SK-N-SH treated with all-trans-retinoic acid at 6 μM for 48 hours (cell line): ENCODE measurements at places on chromosomes 16 and 17.

DNA sequence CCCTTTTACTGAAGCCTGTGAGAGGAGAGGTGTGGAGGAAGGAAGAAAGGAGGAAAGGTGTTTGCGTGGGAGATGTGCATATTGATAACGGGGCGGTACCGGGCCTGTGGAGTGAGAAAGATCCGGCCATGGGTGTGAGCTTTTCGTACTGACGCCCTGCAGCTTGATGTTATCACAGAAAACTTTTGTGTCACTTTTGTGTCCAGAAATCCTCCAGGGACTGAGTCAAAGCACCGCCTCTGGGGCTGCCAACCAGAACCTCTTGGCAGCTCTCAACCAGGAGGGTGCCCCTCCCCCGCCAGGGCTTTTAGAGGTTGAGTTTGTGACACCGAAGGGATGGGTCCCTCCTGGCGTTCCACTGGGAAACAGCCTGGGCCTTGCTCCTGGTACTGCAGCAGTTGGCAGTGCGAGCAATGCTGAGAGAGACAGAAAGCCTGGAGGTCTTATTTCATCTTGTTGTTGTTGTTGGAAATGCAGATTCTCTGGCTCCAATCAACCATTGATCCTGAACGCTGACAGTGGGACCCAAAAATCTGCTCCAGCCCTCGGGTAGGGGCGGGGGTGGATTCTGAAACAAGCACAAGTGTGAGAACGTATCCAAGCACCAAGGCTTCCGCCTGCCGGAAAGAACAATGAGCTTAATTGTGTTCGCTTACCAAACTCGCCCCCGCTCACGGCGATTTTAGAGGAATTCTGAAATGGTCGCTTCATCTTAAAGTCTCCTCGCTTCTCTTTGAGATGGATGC, 65.0 kb downstream of the CRISPLD2 start:
- ATAC-seq, result no peak

DNA sequence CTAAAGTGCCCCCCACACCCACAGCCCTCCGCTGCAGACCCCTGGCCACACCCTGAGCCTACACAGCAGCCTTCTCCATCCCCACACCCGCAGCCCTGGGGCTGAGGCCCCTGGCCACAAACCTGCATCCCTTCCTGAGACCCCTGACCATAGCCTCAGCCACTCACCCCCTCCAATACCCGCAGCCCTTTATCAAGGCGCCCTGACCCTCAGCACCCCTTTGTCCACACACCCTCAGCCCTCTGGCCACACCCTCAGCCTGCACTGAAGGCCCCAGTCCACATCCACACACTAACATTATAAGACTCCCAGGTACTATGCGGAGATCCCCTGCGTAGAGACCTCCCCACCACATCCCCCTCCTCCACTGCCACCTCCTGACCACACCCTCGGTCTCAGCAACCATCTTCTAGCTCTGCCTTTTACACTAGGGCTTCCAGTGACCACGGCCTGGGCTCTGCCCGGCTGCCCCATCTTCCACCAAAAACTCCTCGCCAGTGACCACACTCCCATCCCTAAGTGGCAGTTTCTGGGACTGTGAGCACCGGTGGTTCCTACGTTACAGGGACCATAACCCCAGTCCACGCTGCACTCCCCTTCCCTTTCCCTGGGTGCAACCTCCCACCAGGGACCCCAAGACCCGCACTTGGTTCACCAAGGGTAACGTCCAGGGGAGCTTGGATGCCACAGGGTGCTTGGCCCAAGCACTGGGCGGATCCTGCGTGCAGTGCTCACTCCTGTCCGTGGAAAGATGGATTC, 818 bp downstream of the TPPP3 start:
- ATAC-seq, result no peak; the same call in 2 of the 3 replicates

DNA sequence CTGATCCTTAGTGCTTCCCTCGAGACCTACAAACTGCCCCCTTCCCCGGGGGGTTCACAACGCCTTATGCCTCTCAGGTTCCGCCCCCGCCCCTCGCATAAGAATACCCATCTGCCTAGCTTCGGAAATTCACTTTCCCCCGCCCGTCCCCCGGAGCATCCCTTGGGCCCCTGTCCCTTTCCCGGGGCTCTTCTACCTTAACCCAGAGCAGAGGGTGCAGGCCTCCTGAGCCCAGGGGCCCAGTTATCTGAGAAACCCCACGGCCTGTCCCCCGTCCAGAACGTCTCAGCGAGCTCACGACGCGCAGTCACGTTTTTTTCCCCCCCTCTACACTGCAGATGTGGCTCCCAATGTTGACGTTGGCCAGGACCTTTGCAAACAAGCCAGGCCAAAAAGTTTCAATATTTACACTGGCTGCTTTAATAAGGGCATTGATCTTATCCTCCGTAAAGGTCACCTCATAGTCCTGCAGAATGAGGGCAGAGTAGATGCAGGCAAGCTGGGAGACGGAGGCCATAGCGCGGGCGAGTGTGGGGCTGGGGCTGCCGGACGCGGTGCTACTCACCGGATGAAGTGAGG, 1.4 kb upstream of the NBR1 start:
- peak; percentile 43 for ATAC-seq

DNA sequence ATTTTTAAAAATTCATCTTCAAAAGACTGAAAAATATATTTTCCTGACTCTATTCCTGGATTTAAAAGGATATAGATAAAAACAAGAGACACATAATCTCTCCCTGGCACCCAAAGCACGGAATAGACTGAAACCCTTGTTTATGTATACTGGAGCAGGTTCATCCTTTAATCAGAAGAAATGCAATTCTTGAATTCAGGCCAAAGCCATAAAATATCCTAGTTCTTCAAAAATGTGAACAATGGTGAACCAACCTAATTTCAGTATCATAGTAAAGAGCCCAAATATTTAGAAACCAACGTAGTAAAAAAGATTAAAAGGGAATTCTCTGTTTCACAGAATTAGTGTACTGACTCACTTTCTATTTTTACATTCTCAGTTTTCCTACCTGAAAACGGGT, 188.5 kb upstream of the C17orf78 start:
- peak; percentile 44 for ATAC-seq

DNA sequence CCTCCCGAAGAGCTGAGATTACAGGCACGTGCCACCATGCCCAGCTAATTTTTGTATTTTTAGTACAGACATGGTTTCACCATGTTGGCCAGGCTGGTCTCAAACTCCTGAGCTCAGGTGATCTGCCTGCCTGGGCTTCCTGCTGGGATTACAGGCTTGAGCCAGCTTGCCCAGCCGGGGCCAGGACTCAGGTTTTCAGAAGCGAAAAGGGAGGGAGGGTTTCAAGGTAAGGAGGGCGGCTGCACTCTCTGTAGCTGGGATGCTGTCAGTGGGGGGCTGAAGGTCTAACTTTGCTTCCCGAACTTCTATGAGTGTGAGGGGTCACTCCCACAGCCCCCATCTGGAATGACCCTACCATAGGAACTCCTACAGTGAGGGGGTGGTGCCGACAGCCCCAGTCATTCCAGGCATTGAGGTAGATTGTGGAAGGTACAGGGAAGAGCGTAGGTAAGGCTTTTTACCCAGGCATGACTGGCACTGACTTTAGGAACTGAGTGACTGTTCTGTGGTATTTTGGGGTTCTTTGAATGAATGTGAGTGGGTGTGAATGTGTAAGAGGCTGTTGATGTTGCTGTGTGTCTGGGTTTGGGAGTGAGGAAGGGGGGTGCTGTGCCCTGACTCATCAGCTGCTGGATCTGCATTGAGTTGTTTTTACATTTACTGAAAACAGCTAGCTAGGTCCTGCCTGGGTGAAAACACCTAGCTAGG, 3.8 kb upstream of the C1QL1 start:
- no peak for ATAC-seq

DNA sequence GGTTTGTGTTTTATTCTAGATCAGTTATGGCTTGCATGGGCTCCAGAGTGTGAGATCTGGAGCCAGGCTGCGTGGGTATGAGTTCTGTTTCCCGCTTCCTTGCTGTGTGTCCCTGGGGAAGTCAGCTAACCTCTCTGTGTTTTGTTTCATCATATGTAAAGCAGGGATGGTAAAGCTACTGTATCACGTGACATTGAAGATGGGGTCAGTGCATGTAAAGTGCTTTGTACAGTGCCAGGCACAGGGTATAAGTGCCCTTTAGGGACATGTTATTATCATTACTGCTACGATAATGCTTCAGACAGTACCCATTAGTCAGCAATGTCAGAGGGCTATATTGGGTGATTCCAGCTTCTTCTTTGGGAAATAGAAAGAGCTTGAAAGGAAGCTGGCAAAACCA, 186.2 kb downstream of the FOXL1 start:
- ATAC-seq, result no peak

GRCh38 chr17:65278050-65278819, 141.1 kb downstream of the RGS9 start:
- peak; percentile 98 for ATAC-seq

GRCh38 chr16:89693931-89694783, 7.3 kb downstream of the SPATA2L start:
- no peak for ATAC-seq
